ENCODE measurements at places on chromosomes 4 and X. TPM values are rescaled to one million over a fixed set of nuclear protein-coding genes. Genes with fewer than 3 reads are reported as not detected.

DNA sequence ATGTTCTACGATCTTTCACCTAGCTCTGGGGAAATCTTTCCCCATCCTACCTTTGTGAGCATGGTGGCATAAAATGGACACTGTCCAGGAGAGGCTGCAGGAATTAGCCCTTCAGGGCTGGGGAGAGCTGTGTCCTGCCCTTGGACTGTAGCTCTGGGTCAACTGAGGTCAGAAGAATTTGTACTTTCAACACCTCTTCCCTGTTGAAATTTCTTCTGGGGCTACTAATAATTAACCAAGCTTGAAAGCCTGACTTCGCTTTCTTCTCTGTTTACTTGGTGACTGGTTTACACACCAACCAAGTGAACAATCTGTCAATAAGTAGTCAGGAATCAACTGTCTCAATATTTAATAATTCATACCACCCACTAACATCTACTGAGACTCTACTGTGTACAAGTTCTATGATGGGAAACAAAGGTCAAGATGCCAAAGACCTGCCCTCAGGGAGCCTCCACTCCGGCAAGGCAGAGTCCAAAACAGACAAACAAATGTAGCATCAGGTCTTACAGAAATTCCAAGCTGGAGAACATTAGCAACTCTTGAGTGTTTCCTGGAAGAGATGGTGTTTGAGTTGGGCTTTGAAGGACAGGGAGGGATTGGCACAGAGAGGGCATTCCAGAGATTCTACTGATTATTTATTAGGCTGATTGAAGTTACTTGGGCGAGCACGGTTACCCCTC is 113.1 kb downstream of the ENPP6 start:
- no peak for DNase-seq

DNA sequence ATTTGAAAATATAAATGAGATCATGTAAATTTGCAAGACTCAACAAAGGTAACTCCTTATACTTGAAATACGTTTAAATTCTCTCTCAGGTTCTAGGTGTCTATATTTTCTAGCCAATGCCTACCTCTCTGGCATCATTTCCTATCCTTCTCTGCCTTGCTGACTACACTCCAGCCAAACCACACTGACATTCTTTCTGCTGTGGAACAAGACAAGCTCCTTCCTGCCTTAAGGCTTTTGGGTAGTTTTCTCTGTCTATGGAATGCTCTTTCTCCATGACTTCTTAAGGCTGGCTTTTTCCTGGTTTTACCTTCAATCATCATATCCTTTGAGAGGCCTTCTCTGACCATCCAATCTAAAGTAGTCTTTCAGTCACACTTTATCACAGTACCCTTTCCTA is 201.0 kb downstream of the SPRY1 start:
- DNase-seq, result no peak

GRCh38 chr4:172871381-172871780 is 297.2 kb upstream of the GALNT7 start:
- no peak for DNase-seq

- DNase-seq, result no peak
Measured at GRCh38 chr4:515251-515650, 16.2 kb downstream of the PIGG start.

DNA sequence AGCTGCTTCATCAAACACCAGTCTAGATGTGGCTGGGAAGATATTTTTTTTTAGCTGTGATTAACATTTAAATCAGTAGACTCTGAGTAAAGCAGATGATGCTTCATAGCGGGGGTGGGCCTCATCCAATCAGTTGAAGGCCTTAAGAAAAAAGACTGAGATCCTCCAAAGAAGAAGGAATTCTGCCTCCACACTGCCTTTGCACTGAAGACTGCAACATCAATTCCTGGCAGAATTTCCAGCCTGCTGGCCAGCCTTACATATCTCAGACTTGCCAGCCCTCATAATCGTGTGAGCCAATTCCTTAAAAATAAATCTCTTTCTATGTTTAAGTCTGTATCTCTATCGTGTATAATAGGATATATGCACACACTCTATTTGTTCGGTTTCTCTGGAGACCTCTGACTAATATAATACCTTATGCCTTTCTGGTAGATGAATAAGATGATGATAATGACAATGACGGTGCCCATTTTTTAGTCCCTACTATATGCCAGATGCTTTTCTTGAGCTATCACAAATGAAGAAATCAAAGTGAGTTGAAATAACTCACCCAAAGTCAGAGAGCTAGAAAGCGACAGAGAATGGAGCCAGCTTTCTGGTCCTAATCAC is 66.1 kb upstream of the SOD3 start:
- no peak for DNase-seq

GRCh38 chrX:150752124-150752523 is 58.9 kb downstream of the MTMR1 start:
- no peak for DNase-seq

DNA sequence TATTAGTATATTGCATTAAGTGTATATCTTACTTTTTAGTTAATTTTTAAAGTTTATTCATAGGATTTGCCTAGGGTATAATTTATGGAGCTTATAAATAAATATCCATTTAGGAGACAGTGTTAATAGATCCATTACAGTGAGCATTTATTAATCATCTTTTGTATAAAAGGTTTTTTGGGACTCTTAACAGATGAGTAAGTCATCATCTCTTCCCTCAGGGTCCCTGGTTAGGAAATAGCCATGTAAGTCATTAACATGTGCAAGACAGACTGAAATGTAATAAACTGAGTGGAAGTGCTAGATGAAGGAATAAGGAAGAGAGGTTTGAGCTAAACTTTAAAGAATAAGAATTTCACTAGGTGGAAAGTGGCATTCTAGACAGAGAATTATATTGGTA is 69.2 kb downstream of the PAQR3 start:
- DNase-seq, result no peak

- no peak for DNase-seq
Measured at GRCh38 chr4:158870282-158870625, 101.4 kb downstream of the FNIP2 start.

DNA sequence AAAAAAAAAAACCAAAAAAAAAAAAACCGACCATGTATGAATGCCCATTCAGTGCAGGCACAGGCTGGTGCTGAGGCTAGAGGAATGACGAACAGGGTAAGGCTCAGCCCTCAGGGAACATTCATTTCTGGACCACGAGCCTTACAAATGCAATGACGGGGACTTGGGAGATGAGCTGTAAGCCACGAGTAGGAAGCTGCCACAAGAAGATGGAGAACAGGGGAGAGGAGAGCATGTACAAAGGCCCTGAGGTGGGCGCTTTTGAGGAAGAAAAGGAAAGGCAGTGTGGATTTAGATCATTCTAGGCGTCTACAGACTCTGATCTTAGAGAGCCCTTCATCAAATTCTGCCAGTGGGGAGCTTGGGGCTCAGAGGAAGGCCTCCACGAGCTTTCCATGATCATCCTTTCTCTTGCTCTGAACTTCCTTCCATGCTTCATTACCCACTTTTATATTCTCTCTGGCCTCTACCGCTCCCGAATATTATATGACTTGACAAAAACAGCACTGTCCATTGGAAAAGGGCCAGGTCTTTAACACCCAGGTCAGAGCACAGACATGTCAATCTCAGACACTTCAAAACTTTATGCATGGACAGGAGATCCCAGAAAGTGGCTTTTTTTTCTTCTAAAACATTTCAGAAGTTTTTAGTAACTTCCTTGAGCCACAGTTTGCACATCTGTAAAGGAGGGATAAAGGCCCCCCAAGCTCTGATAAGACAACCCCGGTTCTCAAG is 3.3 kb upstream of the ZNF518B start:
- DNase-seq, result peak; percentile 63

GRCh38 chrX:13837290-13837745 is 20.4 kb upstream of the GPM6B start:
- DNase-seq, result no peak

GRCh38 chr4:122847931-122848330 is 21.3 kb downstream of the FGF2 start:
- DNase-seq, result no peak

- no peak for DNase-seq
Measured at GRCh38 chr4:183347566-183347965, 25.3 kb upstream of the CLDN24 start.

DNA sequence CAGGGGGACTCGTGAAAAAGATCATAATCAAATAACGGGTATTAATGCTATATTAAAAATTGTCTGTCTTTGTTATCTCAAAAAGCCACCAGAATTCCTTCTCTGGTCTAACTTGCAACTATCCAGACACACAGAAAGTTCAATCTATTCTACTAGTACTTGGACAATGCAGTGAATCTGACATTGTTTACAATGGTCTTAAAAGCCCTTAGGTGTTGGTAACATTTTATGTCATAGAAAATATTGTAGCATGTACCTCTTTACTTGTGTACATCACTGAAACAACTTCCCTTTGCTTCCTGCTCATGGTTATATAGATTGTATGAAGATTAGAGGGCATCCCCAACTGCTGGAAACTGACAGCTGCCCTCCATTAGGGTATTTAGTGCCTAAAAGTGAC is 71.1 kb upstream of the PPP3CA start:
- DNase-seq, result no peak

DNA sequence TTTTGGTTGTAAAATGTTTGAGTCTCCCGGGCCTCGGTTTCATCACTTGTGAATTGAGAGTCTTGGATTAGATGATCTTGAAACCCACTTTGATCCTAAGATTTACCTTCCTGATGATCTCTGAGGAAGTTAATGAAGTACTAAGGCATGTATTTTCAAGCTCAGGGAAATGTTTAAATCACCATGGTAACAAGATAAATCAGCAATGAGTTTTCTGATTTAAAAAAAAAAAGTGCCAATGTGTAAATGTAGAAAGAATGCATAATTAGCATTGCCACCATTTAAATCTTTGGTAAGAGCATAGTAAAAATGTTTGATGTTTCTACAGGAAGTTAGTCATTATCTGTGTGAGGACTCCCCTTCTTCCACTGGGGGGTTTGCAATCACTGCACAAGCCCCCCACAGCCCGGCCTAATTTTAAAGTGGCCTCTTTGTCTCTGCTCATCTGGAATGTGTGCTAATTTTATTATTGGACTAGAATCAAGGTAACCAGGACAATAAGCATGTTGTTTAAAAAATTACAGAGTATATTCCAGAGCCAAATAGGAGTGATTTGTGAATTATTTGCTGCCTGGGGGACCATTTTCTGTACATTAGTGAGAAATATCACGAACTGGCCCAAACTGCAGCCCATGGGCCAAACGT is 93.6 kb downstream of the SLC34A2 start:
- no peak for DNase-seq

DNA sequence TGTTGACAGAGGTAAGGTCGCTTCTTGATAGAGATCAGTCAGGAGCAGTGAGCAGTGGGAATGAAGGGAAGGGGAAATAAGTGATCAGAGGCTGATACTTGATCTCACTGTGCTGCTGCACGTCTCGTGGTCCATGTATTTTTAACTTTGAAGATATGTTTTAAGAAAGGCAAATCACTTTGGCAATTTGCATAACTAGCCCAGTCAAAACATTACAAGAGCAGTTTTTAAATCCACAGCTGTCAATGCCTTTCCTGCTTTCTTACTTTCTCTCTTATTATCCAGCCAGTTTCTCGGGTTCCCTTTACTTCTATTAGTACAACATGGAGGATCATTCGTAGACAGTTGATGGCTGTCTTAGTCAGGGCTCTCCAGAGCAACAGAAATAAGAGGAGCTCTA is 472.8 kb downstream of the TMA16 start:
- DNase-seq, result no peak

- DNase-seq, result no peak
Measured at GRCh38 chrX:143601809-143602208, 34.1 kb downstream of the SLITRK4 start.

DNA sequence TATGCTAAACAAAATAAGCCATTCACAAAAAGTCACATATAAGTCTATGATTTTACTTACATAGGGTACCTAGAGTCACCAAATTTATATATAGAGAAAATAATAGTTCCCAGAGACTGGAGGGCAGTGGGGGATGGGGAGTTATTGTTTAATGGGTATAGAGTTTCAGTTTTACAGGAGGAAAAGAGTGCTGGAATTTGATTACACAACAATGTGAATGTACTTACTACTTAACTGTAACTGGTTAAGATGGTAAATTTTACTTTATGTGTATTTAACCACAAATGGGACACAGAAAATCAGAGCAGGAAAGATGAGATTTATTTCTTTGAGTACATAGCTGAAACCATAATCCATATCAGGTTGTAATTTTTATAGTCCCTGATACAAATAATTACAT is 144.4 kb downstream of the TMA16 start:
- DNase-seq, result no peak

DNA sequence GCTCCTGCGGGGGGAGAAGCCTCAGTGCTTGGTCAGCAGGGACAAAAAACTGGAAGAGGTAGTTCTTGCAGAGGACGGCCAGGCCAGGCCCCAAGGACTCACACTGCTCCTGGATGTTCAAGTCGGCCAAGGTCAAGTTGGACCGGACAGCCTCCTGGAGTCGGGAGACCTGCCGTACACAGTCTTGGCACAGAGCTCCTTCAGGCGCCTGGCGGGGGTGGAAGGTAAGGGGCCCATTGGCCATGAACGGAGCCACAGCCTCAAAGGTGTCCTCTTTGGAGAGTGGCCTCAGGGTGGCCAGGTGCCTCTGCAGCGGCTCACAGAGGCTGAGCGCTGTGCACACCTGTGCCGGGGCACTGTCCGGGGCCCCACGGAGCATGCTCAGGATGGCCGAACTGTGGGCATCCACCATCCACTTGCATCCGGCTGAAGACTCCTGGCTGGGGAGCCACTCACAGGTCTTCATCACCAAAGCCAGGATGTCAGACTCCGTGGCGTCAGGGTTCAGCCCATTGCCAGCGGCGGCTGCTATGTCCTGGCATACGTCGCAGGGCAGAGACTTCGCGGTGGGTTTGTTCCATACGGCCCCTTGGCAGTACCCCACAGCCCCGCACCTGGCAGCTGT is 477 bp downstream of the PSAPL1 start:
- no peak for DNase-seq

GRCh38 chr4:79576429-79576753 is 168.4 kb upstream of the GK2 start:
- no peak for DNase-seq

DNA sequence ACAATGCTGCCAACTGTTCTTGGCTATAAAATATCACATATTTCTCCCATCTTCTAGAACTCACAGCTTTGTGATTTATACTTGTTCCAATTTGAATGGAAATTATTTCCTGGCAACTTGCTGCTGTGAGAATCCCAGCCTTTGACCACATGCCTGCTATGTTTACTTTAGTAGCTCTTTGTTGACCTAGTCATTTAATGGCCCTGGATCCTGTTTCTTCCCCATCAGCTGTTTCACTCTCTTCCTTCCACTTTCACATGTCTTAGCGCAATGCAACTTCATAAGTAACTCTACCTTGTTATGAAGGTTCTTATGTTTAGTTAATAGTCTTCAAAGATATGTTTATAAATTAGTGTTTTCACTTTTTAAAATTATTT is 1973.6 kb upstream of the AGA start:
- no peak for DNase-seq

The FAM90A26 gene
- total RNA-seq, result not detected

The MXRA5 gene
- not detected for total RNA-seq

The SMIM9 gene
- not detected for total RNA-seq

The IL3RA gene
- total RNA-seq, result 3.4 TPM

The MYOZ2 gene
- not detected for total RNA-seq

The SSX2B gene
- total RNA-seq, result not detected

The HERC5 gene
- 18.1 TPM for total RNA-seq

The MAGEC2 gene
- not detected for total RNA-seq

The FGFBP2 gene
- total RNA-seq, result 2.0 TPM

The PAGE2B gene
- total RNA-seq, result 0.45 TPM

The CFAP47 gene
- total RNA-seq, result not detected
